Naive thymus-derived CD4-positive, alpha-beta T cell (primary cell): ENCODE measurements at places on chromosomes 1 and 21.

- no peaks in the 10 kb centered on the region for H3K36me3 ChIP-seq
- peaks cover 96% of the 10 kb centered on the region for H3K4me1 ChIP-seq
- H3K27me3 ChIP-seq: no peaks in the 10 kb centered on the region
- peak overlapping the region; percentile 86 for H3K27ac ChIP-seq
These were observed 60.4 kb downstream of the ITPKB start for GRCh38 chr1:226678701-226679100.

DNA sequence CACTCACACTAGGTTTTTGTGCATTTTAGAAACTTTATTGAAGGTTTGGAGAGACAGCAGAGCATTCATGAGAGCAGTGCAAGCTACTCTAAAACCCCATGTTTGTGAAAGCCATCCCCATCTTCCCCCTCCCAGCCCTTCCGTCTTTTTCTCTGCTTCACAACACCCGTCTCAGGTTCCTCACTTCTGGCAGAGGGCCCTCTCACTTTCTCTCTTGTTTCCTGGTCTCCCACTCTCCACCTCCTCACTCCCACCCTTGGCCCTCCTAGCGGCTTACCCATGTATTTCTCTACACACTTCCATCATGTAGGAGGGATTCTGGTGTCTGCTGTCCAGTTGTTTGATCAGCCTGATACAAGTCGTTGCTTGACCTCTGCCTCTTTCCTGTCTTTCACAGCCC is 92.7 kb downstream of the LRRC8C start:
- H3K4me1 ChIP-seq: peaks cover 30% of the 10 kb centered on the region
- H3K4me3 ChIP-seq: no peak overlapping the region
- DNase-seq: no peak
- no peaks in the 10 kb centered on the region for H3K36me3 ChIP-seq
- no peaks in the 10 kb centered on the region for H3K27me3 ChIP-seq

DNA sequence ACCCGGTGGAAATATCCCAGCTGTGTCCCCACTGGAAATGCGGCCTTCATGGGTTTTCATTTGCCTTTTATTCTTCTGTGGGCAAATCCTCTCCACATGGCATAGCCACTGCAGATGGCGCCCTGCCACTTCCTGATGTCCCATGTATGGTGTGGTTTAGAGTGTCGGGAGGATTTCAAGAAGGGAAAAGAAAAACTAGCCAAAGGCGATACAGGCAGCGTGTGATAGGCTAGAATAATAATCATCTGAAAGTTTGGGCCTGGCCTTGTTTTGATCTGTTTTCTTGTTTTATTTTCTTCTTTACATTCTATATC is 123.6 kb downstream of the PEX14 start:
- no peak for DNase-seq
- H3K27ac ChIP-seq: no peak overlapping the region
- no peak overlapping the region for H3K4me3 ChIP-seq
- no peaks in the 10 kb centered on the region for H3K36me3 ChIP-seq

- H3K4me3 ChIP-seq: peak overlapping the region; percentile 40
- peak overlapping the region; percentile 71 for H3K27ac ChIP-seq
- H3K27me3 ChIP-seq: no peaks in the 10 kb centered on the region
These were observed 7.8 kb downstream of the UBIAD1 start for GRCh38 chr1:11280719-11281376.

GRCh38 chr21:42827588-42827987 is 51.8 kb downstream of the WDR4 start:
- H3K27ac ChIP-seq: no peak overlapping the region
- H3K36me3 ChIP-seq: no peaks in the 10 kb centered on the region
- no peak overlapping the region for H3K4me3 ChIP-seq
